ENCODE measurements at places on chromosomes 12 and 14.
A peak's percentile ranks its signal among the peaks of the same experiment; 100 is the strongest.

DNA sequence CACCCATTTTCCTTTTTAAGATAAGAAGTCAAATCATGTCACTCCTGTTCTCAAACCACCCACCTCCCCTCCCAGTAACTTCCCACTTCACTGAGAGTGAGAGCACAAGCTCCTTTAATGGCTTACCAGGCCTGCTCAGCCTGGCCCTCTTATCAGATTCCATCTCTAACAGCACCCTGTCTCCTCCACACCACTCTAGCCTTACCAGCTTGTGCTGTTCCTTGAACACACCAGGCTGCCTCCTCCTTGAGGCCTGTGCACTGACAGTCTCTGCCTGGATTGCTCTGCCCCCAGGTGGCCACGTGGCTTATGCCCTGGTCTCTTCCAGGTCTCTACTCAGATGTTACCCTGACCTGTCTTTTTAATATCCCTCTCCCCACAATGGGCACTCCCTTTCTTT is 40.1 kb upstream of the EVL start:
- DNase-seq, result peak; percentile 11

- DNase-seq, result peak; percentile 45
Measured at GRCh38 chr14:54664961-54665360, 98.0 kb downstream of the SAMD4A start.

DNA sequence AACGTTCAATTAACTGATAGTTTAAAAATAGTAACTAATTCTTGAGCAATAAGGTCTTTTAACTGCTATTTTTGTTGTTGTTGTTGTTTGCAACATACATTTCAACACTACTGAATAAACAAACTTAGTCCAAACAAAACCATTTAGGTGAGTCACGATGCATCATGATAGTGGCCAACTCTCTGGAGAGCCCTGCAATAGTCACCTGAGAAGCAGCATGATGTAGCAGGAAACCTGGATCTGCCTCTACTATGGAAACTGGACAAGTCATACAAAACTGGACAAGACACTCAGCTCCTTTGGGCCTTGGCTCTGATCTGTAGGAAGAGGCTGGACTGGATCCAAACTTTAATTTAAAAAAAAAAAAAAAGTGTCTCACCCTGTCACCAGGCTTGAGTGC is 117.3 kb downstream of the MED13L start:
- DNase-seq, result peak; percentile 49

GRCh38 chr14:68140806-68141205 is 321.2 kb downstream of the RAD51B start:
- DNase-seq, result no peak

- DNase-seq, result no peak
Measured at GRCh38 chr12:614411-614970, 48.8 kb downstream of the NINJ2 start.
